Activated naive CD8-positive, alpha-beta T cell treated with anti-CD3 and anti-CD28 coated beads, Interleukin-2, amount 10 ng/mL, durations not matched to agents 7 days and 5 days (primary cell): ENCODE measurements at places on chromosomes 3 and 15.

GRCh38 chr3:23455084-23455483, 252.0 kb downstream of the UBE2E2 start:
- DNase-seq, result no peak

DNA sequence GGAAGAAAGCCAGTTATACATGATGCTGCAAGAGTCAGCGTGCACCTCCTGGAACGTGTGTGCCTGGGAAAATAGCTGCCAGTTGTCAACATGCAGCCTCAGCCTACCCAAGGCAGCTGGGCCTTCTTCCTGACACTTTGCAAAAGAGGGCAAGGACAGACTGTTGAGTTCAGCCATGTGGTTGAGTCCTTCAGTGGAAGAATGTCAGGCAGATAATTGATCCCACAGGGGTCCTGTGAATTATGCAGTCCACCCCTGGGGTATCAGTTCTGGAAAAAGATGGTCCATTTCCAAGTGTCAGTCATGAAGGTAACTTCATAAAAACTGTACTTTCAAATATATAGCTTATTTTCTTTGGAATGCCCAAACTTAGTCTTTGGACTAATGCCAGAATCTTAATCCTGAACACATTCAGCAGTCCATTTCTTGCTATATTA, 79.6 kb downstream of the ARNT2 start:
- no peak for DNase-seq

DNA sequence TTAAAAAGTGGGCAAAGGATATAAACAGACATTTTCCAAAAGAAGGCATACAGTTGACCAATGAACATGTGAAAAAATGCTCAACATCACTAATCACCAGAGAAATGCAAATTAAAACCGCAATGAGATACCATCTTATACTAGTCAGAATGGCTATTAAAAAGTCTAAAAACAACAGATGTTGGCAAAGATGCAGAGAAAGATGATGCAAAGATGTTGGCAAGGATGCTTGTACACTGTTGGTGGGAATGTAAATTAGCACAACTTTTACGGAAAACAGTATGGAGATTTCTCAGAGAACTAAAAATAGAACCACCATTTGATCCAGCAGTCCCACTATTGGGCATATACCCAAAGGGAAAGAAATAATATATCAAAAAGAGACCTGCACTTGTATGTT, 53.5 kb downstream of the TLNRD1 start:
- no peak for DNase-seq

- DNase-seq, result no peak
Observed at GRCh38 chr3:177250151-177250550, 52.9 kb upstream of the TBL1XR1 start.

GRCh38 chr15:20643829-20644425, 102.3 kb upstream of the GOLGA6L6 start:
- DNase-seq, result no peak

DNA sequence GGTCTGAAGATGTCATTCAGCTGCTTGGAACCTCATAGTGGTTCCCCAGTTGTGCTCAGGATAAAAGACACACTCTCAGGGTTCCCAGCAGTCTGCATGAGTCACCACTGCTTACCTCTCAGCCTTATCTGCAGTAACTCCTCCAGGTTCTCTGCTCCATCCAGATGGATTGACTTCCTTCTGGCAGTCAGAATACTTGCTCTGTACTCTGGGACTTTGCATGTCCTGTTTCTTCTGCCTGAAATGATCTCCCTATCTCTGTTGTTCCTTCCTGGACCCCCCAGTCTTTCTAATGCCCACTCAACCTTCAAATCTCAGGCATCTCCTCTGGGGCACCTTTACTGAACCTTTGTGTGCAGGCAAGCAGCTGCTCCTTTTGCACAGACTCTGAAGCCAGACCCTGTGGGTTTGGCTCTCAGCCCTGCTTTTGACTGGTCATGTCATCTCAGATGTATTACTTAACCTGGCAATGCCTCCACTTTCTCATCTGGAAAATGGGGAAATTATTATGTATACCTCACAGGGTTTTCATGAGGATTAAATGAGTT, 38.4 kb downstream of the ITPR1 start:
- DNase-seq, result no peak

- DNase-seq, result no peak
Observed at GRCh38 chr15:39174332-39174731, 406.5 kb upstream of the THBS1 start.

DNA sequence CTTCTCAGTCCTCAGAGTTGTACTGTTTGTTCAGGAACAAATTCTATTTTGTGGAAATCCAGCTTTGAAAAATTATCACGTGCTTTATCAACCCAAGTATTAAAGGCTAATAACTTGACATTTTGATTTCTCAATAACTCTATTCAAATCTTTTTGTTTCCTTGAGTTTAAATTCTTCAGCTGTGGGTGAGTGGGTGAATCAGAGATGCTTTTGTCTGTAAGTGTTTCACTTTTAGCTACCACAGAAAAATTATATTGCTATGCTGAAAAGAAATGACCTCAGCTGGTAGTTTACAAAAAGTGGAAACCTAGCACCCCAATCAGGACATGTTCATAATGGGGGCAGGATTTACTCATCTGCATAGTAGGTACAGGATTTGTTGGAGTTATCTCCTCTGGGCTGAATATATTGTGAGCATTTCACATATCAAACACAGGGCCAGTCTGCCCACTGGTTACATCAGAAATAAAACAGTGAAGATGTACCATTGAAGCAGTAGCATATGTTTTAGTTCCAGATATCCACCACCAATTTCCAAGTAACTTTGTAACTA, 30.5 kb downstream of the MINDY4B start:
- no peak for DNase-seq

DNA sequence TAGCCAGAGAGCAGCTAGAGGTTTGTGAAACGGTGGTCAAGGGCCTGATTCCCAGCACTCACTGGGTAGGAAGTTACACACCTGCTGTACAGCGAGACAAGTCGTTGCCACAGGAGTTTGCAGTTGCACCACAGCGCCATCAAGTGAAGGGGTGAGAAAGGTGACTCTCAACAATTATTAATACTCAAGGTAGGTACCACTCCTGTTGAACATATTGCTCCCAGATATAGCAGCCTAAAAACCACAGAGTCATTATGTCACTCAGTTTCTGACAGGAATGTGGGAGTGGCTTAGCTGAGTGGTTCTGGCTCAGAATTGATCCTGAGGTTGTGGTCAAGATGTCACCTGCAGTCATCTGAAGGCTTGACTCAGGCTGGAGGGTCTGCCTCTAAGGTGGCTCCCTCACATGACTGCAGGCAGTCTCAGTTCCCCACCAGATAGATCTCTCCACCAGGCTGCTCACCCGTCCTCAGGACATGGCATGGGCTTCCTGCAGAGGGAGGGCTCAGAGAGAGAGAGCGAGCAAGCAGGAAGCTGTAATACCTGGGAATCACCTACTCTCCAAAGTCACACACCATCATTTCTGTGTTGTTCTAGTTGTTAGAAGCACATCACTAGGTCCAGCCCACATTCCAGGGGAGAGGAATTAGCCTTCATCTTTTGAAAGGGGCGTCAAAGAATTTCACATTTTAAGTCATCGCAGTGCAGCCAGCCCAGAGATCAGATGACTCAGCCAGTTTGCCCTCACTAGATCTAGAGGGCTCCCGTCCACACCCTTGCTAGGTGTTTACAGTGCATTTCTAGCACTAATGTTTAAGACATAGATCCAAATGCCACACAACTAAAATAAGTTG, 17.0 kb upstream of the ANO10 start:
- peak; percentile 53 for DNase-seq

DNA sequence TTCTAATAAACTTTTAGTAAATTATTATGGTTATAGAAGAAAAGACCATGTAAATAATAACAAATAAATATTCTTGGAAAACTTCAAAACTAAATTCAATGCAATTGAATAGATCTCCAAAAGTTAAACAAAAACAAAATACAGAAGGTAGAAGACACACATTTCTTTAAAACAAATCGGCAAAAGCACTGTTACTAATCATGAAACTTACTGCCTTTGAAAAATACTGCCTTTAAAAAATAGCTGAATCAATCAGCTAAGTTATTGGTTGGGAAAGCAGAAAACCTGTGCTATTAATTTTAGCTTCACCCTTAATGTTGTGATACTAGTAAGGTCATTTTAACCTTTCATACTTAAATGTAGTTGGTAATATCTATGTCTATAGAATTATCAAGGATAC, 3.0 kb downstream of the GPR15 start:
- no peak for DNase-seq

DNA sequence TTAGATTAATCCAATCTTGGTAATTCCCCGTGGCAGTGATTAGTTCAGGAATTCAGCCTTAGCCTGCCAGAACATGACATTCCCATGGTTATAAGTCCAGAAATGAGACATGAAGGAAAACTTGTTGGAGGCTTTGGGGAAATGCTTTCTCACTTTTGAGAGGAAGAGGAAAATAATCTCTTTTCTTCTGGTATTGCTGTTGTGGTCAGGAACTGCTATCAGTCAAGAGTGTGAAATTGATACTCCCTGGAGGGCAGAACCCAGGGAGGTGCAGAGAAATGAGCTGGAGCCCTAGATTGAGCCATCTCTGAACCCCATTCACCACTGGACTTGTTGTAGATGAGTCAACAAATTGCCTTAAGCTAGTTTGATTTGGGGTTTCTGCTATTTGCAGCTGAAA, 38.6 kb upstream of the APH1B start:
- DNase-seq, result no peak

DNA sequence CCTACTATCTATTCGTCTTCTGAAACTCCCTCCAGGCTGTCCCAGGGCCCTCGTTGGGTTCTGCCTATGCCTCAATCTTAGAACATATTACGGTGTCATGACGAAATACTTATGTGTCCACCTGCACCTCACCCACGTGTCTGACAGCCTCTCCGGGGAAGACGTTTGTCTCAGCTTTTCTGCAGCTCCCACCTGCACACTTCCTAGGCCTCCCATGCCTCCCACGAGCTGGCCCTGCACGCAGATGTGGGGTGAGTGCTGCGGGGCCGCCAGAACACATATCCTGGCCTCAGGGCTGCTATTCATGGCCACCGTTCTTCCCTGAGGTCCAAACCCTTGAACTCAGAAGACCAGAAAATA, 7.1 kb upstream of the MUSTN1 start:
- no peak for DNase-seq

DNA sequence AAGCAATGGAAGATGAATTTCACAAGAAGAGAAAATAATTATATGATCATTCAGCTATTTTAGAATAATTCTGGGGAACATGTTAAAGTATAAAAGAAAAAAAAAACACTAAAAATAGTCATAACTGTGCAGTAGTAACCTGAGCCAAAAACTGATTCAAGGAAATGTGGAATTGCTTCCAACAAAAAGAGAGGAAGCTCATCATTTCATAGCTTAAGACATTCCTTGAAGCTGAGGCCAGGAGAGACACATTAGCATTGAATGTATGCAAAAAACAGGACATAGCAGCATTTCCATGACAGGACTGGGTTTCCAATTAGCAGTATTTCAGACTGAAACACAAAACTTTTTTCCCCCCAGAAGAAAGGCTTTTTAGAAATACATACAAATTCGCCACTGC, 27.7 kb upstream of the LRRN1 start:
- DNase-seq, result no peak

- DNase-seq, result peak; percentile 63
Observed at GRCh38 chr3:50606596-50606995, 5.0 kb downstream of the CISH start.

DNA sequence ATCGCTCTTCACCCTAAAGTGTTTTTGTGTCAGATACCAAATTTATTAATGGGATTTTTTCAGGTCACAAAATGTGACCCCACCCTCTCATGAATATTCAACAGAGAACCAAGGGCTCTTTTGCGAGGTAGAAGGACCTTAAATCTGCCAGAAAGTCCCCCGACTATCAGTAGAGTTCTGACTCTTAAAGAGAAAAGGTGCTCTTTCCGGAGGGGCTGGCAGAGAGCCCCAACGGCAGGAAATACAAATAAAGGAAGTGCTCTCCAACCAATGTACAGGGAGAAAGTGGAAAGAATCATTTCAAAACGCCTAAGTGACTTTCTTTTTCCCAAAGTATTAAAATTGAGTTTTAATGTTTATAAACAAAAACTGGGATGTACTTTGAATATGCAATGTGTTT, 517.2 kb downstream of the FOXP1 start:
- no peak for DNase-seq
